NCI-H510A (cell line): ENCODE measurements at places on chromosomes 1 and 21.
A peak's percentile ranks its signal among the peaks of the same experiment; 100 is the strongest.

DNA sequence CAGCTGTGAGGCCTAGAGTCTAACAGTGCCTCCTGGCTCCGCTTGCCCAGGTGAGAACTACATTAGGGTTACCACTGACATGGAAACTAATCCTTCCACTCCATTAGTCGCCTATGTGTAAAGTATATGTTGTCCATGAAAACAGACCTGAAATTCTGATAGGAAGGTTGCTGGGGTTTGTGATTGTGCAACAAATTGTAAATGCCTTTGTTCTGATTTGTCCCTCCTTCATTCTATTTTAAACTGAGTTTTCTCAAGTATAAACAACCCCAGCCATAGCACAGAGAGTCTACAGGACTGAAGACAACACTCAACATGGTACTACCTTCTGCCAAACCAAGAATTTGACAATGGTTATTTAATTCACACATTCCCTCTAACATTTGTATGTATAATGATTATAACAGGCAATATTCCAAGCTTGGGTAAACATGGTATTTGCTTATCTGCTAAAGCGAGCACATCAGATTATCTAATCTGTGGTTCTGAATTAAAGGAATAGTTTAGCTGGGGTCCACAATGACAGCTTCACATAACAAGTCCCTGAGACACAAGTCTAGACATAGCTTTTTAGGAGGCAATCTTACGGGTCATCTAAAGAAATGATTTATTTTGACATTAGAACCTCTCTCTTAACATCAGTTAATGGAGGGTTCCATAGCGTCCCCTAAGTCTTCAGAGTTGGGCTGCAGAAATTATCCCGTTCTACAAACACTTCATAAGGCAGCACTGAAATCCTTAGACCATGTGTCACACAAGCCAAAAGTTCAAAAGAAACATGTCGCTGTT, 633.0 kb downstream of the SMYD3 start:
- DNase-seq = no peak

DNA sequence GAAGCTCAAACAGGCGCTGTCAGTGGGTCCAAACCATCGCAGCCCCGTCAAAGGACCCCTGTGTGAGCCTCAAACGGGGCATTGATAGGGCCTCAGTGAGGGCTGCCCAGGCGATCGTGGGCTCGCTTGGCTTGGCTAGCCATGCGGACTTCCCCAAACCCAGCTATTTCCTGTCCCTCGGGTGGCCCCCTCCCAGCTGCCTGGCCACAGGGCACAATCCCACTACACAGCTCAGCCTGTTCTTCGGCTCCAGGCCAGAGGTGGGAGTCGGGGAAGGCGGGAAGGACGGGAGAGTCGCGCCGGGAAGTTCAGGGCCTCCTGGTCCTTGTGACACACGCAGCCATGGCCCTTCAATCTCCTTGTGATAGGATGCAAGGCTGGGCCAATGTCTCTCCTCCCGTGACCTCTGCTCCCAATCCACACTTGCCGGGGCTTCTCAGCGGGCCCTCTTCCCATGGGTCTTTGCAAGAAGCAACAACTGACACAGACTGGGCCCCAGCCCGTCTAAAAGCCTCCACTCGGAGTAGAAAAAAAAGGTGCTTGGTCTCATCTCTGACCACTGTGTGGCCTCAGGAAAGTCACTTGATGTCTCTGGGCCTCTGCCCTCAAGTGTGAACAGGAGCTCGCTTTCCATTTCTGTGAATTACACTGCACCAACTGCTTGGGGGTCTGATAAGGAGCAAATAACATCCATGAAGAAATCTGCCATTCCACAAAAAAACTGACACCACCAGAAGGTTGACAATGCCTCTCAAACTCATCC, 7.1 kb upstream of the MATN1 start:
- no peak for DNase-seq

- no peak for DNase-seq
Measured at GRCh38 chr1:233620065-233620464, 6.2 kb downstream of the KCNK1 start.

- no peak for DNase-seq
Measured at GRCh38 chr1:21115098-21115760, 61.5 kb downstream of the EIF4G3 start.

DNA sequence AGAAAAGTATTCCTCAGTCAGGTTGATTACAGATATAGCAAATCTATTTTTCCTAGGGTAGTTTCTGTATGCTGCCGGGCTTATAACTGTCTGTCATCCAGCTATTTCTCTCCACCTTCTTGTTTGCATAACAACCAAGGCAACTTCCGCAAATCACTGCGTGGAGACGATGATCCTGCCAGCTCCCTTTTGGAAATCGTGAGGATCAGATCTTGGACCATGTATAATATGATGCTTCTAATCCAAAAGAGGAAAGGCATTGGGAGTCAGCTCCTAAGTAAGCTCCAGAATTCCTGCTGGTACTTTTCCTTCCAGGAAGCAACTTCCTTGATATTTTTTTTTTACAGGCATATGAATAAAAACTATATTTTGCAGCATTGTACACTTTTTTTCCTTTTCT, 445 bp upstream of the RGS4 start:
- no peak for DNase-seq

DNA sequence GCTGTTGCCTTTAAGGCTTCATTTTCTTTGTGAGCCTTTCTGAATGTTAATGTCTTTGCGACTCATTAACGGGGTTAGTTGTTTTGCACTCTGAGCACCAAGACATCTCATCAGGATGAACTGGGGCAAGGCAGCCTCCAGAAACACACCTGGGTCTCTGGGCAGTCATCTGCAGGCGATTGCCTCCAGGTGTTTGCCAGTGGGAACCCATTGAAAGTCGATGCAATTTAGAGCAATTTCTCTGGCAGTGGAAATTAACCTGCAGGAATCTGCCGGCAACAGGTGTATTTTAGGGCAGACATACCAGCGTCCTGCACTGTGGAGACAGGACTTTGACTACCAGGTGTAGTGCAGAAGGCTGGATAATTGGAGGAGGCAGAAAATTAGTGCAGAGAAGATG, 661.0 kb upstream of the PTBP2 start:
- no peak for DNase-seq

- DNase-seq = no peak
Measured at GRCh38 chr1:109718495-109718894, 6.4 kb downstream of the GSTM5 start.

DNA sequence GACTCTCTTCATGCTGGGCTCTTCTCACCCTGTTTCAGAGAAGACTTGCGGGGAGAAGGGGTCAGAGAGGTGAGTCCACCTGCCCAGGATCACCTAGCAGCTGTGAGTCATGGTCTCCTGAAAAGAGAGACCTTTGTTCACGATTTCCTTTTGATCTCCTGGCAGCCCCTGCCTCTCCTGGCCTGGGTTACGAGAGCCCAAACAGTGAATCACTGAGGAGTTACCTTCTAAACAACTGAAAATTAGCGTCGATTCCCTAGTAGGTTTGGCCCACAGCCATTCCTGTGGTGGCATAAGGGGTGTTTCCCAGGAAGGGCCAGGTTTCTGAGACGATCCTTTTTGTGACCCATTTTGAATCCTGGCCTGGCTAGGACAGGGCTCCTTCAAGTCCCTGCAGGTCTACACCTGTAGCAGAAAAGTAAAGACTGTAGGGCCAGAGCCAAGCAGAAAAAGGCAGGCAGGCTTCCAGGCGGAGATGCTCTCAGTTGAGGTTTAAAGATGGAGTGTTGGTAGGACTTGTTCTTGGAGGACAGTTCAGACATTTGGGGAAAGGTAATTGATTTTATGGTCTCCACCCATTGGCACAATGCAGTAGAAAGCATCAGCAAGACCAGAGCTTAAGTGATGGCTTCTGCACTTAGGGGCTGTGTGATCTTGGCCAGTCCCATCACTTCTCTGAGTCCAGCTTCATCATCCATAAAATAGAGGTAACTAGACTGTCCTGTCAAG, 2.1 kb upstream of the PLA2G2E start:
- DNase-seq = no peak

DNA sequence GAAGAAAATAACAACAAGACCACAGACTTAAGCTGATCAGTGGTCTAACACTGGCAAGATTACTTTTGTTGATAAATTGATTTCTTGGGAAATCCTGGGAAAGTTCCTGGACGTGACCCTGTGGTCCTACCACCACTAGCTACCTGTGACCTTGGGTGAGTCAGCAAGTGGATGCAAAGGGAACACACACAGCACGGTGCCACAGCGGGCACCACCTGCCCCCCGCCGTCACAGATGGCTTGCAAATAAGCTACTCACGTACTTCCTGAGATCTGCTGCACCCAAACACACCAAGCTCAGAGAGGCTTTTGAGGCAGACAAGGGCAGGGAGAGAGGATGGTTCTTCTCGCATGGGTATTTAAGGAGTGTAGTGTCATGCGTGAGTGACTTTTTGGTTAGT, 12.7 kb downstream of the CFAP298 start:
- DNase-seq = no peak

- no peak for DNase-seq
Measured at GRCh38 chr1:115363171-115363570, 25.1 kb upstream of the NGF start.

GRCh38 chr1:208682664-208683013, 438.5 kb upstream of the PLXNA2 start:
- DNase-seq = no peak

DNA sequence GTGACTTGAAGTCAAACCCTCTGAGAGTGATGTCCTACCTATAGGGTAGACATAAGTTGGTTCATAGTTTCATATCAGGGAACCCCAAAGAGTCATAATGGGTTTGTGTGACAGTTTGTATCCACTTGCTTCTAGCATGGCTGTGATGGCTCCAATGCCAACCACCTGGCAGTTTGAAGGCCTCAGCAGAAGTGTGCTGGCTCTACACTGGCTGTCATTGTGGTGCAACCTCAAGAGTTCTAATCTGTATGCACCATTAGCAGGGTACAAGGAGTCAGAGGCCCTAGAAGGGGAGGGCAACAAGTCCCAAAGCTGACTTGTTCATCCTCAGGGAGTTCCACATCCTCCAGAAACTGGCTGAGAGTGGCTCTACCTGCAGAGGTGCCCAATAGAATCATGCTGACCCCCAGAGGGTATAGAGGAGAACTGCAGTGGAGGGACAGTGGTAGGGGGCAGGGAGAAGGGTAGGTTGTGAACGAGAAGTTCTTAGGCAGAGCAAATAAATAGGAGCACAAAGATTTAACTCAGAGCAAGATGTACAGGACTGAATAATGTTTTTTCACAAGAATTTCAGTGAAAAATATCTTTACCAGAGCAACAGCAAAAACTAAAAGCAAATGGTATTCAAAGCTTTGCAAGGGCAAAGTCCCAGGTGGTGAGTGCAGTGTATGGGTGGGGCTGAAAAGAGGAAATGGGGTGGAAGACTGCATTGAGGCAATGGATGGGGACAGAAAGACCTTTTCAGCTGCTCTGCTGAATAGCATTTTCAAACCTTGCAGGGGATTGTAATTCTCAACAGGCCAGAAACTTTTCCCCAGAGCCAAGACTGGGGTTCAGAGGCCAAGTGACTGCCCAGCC, 3.2 kb downstream of the FCRL2 start:
- DNase-seq = no peak

GRCh38 chr1:87864676-87865075, 536.0 kb downstream of the LMO4 start:
- no peak for DNase-seq

DNA sequence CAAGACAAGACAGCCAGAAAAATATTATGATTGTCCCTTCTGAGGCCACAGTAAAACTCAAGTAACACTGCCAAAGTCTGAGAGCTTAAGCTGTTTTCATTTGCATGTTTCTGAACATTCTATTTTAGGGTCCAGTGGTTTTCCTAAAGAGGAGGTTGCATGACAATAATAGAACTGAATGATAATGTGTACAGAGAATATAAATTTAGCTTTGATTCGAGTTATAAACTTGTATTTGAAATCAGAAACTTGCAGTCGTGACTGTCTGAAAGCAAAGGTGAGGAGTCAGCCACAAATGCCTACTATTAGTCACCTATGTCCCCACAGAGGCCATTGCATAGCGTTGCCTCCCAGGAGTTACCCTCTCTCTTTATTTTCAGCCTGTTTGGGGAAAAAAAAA, 363.1 kb upstream of the ADGRL2 start:
- DNase-seq = no peak

GRCh38 chr21:35111321-35111930, 62.3 kb upstream of the RUNX1 start:
- no peak for DNase-seq

GRCh38 chr1:50426702-50427085, 3.5 kb upstream of the DMRTA2 start:
- DNase-seq = no peak

- no peak for DNase-seq
Measured at GRCh38 chr1:30465096-30465495, 258.3 kb downstream of the MATN1 start.

DNA sequence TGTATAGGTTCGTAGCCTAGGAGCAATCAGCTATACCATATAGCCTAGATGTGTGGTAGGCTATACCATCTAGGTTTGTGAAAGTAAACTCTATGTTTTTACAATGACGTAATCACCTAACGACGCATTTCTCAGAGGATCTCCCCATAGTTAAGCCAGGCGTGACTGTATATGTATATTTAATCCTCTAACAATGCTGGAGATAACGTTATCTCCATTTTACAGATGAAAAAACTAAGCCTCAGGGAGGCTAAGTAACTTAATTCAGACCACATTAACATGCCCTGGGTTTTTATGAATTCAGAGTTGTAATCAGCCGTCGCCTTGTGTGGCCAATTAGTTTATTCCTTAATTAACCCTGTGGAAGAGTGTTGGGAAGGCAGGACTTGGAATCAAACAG, 107.7 kb upstream of the PLXNA2 start:
- no peak for DNase-seq

- DNase-seq = peak; percentile 79
Measured at GRCh38 chr1:6612641-6613360, 730 bp upstream of the PHF13 start.

DNA sequence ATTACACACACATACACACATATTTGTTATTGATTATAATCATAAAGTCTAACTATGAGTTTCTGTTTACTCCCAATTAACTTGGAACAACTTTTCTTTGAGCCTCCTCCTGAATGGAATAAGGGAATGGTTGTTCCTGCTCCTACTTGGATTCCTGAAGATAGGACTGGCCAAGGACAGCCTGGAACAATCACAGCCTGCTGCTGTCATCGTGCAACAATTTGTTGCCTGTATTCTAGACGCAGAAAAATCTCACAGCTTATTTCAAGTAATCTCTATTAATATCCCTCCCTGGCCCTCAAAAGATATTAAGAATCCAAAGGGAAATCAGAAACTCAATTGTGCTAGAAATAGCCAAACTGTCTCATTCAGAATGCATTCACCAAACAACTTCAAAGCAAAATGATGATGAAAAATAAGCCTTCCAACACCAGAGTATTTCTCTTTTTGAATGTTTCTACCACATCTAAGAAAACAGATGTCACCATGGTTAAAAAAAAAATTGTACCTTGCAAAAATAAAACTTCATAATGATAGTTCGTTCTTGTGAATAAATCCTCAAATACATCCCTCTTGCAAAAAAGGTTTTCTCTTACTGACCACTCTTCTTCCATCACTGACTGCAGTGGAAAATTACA, 30.9 kb downstream of the RCAN1 start:
- no peak for DNase-seq

- DNase-seq = peak; percentile 67
Measured at GRCh38 chr1:67832737-67833601, at the start of gene GNG12. Gene GNG12 (minus strand): TSS chr1:67833467. CDS start chr1:67707686, 125,781 bp downstream.

- DNase-seq = no peak
Measured at GRCh38 chr1:43968348-43968948, 1.4 kb upstream of the DPH2 start.

- DNase-seq = no peak
Measured at GRCh38 chr1:151960780-151961513, 32.7 kb downstream of the S100A10 start.

GRCh38 chr1:54009406-54009805, 8.6 kb downstream of the LDLRAD1 start:
- no peak for DNase-seq
